Stimulated activated CD4-positive, alpha-beta T cell treated with anti-CD3 and anti-CD28 coated beads, Interleukin-15, amount 100 ng/mL, for 1 hour (primary cell): ENCODE measurements at places on chromosomes 2 and 18.

DNA sequence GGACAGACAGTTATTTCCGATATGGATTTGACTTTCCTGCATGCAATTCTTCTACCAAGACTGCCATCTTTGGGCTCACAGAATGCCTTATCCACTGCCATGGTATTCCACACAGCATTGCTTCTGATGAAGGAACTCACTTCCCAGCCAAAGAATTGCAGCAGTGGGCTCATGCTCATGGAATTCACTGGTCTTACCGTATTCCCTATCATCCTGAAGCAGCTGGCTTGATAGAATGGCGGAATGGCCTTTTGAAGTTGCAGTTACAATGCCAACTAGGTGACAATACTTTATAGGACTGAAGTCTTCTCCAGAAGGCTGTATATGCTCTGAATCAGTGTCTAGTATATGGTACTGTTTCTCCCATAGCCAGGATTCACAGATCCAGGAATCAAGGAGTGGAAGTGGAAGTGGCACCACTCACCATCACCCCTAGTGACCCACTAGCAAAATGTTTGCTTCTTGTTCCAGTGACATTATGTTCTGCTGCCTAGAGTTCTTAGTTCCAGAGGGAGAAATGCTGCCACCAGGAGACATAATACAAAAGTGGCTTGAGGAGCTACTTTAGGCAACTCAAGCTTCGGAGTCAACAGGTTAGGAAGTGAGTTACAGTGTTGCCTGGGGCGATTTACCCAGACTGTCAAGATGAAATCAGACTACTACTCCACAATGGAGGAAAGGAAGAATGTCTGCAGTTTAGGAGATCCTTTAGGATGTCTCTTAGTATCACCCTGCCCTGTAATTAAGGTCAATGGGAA is 23.8 kb upstream of the SMAD4 start:
- DNase-seq = no peak

DNA sequence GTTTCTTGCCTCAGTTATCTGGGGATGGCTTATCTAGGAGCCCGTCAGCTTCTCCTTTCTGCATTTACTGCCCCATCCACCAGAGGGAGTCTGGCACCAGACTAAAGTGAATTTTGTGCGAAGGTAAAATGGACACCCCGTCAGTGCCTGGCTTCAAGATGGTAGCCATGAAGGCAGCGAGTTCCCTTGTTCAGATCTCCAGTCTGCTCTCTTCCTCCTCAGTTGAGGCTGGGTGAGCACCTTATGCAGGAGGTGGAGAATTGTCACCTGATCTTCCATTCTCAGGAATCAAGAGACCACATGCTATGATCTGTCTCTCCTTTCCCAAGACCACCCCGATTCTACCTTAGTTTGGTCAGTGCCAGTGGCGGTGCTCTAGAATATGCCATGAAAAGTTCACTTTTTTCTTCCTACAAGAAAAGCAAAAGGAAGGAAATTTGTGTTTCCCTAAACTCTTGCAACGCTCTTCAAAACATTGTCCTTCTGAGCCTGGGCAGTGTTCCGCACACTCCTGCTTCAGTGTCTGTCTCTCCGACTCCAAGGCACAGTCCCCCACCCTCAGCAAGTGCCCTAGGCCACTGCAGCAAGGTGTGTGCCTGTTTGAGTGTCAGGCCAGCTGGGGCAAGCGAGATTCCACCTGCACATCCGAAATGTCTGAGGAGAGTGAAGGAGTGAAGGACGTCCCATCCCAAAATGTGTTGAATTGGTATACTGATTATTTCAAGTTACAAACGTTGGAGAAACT is 168.6 kb downstream of the SS18 start:
- DNase-seq = no peak

DNA sequence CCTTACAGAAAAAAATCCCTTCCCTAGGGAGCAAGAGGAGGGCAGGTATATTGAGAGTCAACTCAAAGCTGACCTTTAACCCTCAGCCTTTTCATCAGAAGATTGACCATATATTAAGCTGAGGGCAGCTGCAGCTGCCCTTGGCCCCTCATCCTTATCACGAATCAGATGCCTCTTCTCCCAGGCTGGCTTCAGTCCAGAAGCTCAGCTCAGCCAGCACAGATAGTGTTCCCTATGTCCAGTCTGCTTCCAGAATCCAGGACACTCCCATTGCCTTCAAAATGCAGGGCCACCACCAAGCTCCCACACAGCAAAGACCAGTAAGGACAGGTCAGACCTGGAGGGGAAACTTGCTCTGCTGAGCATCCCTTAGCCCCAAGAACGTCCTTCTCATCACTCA is 146.1 kb downstream of the BCL11A start:
- DNase-seq = no peak

DNA sequence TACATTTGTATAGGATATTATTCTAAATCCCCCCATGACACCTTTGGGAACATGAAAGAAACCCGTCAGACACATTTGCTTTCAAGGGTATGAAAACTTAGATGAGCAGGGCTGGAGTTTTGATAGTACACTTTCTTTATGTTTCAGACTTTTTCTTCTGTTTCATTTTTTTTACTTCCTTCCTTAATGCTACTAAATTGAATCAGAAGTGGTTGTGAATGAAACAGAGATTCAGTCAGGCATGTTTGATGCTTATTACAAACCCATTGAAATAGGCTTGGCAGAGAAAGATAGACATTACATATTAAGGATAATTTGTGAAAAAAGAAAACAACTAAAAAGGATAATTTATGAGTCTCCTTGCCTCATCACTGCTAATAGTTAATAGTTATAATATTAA is 26.8 kb downstream of the SLC30A6 start:
- DNase-seq = no peak

GRCh38 chr2:167550448-167550847 is 662.2 kb downstream of the XIRP2 start:
- DNase-seq = no peak

DNA sequence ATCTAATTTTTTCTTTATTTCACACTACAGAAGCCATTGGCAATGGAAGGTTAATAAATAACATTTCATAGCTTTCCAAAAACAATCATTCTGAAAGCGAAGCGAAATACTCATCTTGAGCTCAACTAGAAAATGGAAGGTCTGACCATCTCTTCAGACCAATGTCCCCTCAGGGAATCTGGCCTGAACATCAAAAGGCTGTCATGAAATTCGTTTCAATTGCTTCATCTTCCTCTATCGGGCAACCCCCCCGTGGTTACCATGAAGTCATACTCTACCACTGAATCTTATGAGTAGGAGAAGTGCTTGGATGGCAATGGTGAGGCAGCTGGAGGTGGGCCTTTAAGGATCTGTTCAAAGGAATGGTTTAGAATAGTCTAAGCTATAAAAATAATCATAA is 22.9 kb upstream of the CYTIP start:
- no peak for DNase-seq

DNA sequence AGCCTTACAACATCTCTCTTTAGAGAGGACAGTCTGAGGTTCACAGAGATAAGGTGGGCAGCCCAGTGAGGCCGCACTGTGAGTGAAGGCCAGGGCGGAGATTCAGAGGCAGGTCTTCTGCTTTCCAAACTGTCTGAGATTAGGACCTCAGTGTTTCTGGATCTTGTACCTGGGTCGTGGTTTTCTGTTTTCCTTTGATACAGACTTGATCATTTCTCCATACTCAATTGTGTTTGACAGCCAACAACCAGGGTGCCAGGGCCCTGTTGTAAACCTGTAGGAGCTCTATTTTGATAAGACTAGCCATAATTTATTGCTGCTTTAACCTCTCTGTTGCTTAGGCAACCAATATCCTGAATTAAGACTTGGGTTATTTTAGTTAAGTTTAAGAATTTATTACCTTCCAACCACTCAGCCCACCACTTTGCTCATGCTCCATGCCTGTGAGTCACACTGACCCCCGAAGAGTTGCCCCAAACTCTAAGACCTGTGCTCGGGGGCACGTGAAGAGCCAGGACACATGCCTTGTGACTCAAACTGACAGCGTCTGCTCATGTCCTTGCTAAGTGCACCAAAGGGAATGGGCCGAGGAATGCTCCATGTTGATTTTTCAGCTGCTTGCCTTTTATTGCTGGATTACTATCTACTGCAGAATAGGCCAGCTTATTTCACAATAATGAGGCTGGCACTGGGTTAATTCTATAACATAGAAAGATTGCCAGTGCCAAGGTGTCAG is 248.6 kb downstream of the BCL2 start:
- DNase-seq = no peak

GRCh38 chr2:4745056-4745991 is 946.9 kb upstream of the SOX11 start:
- no peak for DNase-seq

GRCh38 chr2:16397681-16398475 is 267.8 kb downstream of the CYRIA start:
- DNase-seq = no peak

DNA sequence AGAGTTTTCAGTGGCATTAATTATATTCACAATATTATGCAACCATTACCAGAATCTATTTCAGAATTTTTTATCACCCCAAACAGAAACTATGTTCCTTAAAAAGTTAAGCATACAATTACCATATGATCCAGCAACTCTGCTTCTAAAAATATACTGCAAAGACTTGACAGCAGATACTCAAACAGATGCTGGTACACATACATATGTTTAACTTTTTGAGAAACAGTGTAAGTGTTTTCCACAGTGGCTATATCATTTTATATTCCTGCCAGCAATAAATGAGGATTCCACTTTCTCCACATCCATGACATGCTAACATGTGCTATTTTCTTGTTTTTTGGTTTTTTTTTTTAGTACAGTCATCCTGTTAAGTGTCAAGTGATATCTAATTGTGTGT is 439.3 kb upstream of the VWC2L start:
- no peak for DNase-seq

GRCh38 chr18:3877678-3878077 is 427.7 kb downstream of the TGIF1 start:
- no peak for DNase-seq

DNA sequence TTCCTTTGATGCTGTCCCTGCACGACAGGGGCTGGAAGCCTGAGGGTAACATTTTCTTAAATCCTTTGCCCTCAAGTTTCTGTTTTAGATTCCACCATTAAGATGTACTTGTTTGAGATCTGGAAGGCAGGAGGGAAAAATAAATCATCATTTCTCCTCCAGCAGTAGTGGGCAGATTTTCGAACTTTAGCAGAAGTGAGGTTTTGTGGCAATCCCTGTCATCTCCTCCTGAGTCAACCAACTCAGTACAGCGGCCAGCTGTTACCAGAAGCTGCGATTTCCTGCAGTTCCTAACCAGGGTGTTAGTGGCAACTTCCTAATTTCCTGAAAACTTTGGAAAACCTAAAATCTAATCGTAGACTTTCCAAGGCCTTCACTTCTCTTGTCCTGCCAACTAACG is 517.2 kb upstream of the ACVR2A start:
- no peak for DNase-seq

- DNase-seq = no peak
Measured at GRCh38 chr18:76570856-76571255, 75.8 kb upstream of the ZNF516 start.

GRCh38 chr2:168328421-168328820 is 81.0 kb upstream of the STK39 start:
- no peak for DNase-seq

DNA sequence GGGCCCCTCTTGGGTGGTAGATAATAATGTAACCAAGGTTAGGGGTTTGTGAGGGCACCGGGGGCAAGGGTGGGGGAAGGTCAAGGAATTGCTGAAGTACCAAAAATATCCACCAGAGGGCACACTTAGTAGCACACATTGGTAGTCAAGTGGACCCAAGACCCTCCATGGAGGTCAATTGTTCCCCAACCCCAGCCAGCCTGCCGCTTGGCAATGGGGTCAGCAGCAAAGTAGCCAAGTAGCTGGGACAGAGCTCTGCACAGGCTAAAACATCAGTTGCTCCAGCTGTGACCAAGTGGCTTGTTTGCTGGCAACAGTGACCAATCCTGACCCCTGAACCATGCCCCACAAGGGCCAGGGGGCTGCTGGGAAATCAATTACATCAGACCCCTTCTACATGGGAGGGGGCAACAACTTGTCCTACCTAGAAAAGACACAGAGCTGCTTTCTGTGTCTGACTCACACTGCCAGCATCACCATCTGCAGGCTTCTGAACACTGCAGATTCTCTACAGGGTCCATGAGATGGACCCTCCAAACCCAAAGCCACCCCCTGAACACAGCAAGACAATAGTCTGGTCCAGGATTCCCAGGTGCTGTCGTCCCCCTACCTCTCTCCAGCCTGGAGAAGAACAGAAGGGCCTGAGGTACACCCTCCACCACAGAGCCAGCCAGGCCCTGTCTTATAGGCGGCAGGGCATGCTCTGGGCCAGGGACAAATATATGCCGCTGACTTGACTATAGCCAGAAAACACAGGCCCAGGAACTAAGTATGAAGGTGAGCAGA is 76.0 kb downstream of the EMX1 start:
- no peak for DNase-seq

DNA sequence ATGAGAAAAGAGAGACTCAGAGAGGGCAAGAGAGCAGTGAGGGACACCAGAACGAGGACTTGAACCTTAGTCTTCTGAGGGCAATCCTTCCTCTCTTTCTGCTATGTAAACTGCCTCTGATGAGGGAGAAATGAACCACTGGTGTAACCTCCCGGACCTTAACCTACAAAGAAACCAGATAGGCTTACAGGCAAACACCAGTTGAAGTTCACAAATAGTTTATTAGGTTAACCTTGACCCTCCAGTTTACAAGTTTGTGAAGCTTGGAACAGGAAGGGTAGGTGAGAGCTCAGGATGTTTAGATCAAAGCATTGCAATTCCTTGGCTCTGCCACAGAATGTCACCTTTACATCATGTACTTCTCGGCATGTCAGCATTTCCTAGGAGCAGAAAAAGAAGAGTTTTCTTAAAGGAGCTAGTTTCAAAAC is 486.4 kb upstream of the SPRED2 start:
- DNase-seq = no peak

DNA sequence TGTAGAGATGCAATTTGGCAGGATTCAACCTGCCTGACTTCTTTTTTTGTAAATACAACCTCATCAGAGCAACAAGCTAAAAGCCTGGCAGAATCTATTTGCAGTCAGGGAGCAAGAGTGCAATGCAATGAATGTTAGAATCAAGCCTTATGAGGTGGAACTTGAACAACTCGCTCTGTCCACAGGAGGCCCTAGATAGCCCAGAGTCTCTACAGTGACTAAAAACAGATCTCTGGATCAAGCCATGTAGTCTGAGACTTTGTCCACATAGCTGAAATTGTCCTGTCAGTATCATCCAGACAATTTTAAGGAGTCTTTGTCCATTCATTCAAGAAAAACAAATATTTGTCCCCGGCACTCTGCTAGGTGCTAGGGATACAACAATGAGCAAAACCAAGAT is 32.0 kb upstream of the CDK5R2 start:
- no peak for DNase-seq

DNA sequence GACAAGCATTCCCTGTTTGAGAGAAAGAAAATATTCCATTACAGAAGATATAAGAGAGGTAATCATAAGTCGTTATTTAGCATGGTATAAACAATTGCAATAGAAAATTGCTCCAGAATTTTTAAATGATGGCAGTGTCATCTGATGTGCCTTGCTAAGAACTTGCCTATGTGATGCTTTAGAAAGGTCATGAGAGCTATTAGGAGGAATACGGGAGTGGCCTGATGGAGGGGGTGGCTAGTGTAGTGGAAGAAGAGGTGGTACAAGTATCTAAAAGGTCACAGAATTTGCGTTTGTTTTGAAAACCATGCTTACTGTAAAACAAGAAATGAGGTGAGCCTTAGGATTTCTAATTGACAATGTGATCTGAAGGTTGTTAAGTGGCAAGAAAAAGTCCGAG is 550.0 kb downstream of the TMX3 start:
- DNase-seq = no peak

- peak; percentile 12 for DNase-seq
Measured at GRCh38 chr2:73112026-73112912, 479 bp downstream of the RAB11FIP5 start.

GRCh38 chr2:38215993-38216392 is 140.0 kb upstream of the CYP1B1 start:
- no peak for DNase-seq
